ENCODE measurements at places on chromosomes 5 and 9. TPM values are rescaled to one million over a fixed set of nuclear protein-coding genes. Genes with fewer than 3 reads are reported as not detected.

FOXE1 gene
- not detected for total RNA-seq

LTC4S gene
- 0.83 TPM for total RNA-seq

- no peaks in the 10 kb centered on the region for H3K4me1 ChIP-seq
- H3K36me3 ChIP-seq = no peaks in the 10 kb centered on the region
- no peaks in the 10 kb centered on the region for H3K27me3 ChIP-seq
- no peak for DNase-seq
- no peak overlapping the region for H3K4me3 ChIP-seq
- H3K27ac ChIP-seq = no peak overlapping the region
Measured at GRCh38 chr5:54146916-54147315, 163.5 kb downstream of the ARL15 start.

PCA3 gene
- total RNA-seq = not detected

GRCh38 chr5:111697215-111697614, 59.8 kb downstream of the NREP start:
- H3K4me1 ChIP-seq = no peaks in the 10 kb centered on the region
- H3K27me3 ChIP-seq = no peaks in the 10 kb centered on the region
- peak; percentile 45 for DNase-seq
